ENCODE measurements at places on chromosomes 5 and 9.

DNA sequence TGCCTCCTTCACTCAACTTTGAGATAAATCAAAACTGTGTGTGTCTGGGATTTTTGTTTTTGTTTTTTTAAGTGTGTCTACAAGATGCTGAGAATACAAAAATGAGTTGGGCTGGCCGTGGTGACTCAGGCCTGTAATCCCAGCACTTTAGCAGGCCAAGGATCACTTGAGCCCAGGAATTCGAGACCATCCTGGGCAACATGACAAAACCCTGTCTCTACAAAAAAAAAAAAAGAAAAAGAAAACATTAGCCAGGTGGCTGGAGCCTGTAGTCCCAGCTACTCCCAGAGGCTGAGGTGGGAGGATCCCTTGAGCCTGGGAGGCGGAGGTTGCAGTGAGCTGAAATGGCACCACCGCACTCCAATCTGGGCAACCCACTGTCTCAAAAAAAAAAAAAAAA, 21.0 kb downstream of the HNRNPK start:
- DNase-seq, result no peak

GRCh38 chr5:86917117-86917579, 299.4 kb downstream of the COX7C start:
- no peak for DNase-seq

- peak; percentile 27 for DNase-seq
Measured at GRCh38 chr9:93589688-93590087, 13.3 kb downstream of the PHF2 start.

DNA sequence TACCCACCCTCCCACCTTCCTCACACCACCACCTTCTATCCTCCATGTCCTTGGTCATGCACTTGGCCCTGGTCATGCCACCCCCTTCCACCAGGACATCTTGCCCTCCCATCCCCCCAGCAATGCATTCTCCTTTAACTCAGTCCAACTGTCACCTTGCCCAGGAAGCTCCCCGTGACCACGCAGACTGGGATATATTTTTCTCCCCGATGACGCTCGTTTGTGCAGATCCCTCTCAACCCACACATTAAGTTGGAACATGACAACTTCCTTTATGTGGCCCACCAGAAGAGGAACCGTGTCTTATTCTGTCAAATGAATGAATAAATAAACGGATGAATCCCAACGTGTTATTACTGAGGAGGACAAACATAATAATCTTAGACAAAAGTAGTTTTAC, 82.8 kb upstream of the TAS2R1 start:
- no peak for DNase-seq

DNA sequence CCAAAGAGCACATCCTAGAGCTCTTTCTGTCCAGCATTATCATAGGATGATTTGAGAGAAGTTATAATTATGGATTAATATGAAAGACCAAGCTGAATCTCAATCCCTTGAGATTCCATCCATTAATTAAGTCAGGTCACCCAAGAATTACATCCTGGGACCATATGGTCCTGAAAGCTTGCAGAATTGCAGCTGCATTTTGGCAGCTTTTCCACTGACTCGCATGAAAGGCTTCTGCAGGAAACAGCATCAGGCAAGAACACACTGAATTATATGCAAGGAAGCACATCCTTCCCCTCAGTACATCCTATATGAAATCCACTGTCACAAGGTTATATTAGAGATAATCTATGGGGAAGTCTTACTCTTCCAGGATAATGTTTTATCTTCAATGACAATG, 109.1 kb upstream of the CTNND2 start:
- no peak for DNase-seq

DNA sequence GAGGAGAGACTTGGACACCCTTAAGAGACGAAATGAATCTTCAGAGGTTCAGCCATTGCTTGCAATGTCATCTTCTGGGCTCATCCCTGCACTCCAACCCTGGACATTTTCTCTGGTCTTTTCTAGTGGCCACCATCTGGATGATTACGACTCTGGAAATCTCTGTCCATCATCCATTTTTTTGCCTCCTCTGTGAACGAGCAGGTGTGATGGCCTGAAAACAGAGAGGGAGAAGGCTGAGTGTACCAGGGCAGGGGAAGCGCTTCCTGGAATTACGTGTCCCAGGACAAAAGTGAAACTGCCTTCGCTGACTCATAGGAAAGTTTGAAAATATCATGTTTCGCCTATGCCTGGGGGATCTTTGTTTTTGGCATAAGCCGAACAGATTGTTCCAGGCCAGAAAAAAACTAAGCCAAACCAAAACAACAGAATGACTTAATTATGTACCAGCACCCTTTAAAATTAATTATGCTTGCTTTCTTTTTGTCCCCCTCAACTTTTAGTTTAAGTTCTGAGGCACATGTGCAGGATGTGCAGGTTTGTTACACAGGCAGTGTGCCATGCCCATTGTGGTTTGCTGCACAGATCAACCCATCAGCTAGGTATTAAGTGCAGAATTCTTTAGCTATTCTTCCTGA, 31.9 kb downstream of the ANKRD33B start:
- no peak for DNase-seq

- DNase-seq, result no peak
Measured at GRCh38 chr9:126671381-126671831, 57.7 kb downstream of the LMX1B start.

GRCh38 chr5:104237586-104237985, 675.0 kb upstream of the NUDT12 start:
- no peak for DNase-seq

DNA sequence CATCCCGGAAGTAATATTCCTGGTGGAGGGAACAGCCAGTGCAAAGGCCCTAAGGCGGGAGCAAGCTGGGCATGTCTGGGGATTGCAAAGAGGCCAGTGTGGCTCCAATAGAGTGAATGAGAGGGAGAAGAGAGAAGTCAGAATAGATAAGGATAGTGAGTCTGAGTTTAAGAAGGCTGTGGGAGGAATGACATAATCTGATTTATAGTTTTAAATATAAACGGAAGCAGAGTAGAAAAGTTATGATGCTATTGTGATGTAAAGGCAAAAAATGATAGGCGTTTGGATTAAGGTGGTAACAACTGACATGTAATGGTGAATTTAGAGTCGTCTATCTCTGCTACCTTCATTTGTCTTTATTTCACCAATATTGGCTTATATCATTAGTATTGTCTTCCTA, 351.0 kb downstream of the ARRDC3 start:
- DNase-seq, result no peak

GRCh38 chr5:116575326-116576052, 866 bp upstream of the SEMA6A start:
- peak; percentile 40 for DNase-seq

GRCh38 chr5:165560648-165561047, 2055.2 kb downstream of the MAT2B start:
- DNase-seq, result no peak

GRCh38 chr5:102811972-102812371, 56.9 kb downstream of the PAM start:
- DNase-seq, result no peak

DNA sequence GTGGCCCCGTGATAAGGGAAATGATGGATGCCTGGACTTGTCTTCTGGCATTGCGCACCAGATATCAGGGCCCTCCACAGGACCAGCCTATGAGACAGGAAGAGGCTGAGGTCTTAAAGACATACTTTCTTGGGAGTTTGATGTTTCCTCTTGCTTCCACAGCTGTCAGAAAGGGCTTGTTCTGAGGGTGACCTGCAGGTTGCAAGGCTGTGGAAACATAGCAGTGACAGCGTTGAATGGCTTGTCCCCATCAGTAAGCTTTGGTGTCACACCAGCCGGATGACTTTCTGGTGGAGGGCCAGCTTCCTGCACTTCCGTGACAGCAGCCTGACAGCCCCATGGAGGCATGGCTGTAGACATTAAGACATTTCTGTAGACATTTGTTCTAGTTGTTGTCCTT, 143.2 kb downstream of the C9orf152 start:
- DNase-seq, result no peak

DNA sequence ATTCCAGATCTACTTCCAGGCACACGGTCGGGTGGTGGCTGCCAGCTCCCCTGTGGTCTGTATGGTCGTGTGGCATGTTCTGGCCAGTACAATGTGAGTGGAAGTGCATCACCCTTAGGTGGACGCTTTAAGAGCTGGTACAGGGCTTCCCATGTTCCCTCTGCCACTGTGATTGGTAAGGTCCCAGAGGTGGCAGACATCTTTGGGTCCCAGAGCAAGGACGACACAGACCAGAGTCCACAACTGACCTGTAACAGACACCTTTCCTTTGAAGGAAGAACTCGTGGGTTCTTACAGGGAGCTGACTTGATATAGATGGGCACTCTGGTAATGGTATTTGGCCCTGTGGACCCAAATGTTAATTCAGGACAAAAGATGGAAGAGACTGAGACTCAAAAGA, 90.0 kb upstream of the GDNF start:
- DNase-seq, result no peak

- no peak for DNase-seq
Measured at GRCh38 chr9:129989740-129990139, 53.2 kb downstream of the FNBP1 start.

- no peak for DNase-seq
Measured at GRCh38 chr9:16571127-16571802, 299.2 kb downstream of the BNC2 start.

DNA sequence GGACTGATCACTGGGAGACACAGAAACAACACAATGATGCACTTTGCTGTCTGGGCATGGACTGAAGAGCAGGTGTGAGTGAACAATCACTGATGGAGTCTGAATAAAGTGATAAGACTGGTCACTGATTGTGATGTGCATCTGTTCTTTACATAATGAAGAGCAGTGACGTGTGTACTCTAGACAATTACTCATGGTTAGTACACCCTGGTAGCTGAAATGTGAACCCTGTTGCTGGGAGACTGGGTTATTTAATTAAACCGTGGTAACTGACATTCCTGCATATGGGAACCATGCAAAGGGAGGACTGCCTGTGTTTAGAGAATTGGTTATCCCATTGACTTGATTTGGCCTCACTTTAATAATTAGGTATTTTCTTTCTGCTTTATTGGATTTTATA, 202.9 kb downstream of the NR2F1-AS1 start:
- no peak for DNase-seq

- peak; percentile 17 for DNase-seq
Measured at GRCh38 chr9:129256959-129257713, 79.1 kb upstream of the IER5L start.

- DNase-seq, result no peak
Measured at GRCh38 chr5:173245319-173246134, 10.5 kb upstream of the NKX2-5 start.

DNA sequence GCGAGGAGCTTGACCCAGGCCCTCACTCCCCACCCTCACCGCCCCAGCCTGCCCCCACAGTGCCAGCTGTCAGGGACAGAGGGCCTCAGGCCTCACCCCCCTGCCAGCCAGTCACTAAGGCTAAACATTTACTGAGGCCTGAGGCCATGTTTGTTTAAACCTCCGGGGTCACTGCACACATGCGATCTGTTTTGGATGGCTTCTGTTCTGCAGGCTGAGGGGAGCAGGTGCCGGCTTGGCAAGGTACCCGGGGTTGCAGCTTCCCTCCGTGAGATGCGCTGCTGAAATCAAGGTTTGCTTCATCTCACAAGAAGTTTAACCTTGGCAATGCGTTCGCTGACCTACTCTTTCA, 103.3 kb upstream of the BOD1 start:
- no peak for DNase-seq

DNA sequence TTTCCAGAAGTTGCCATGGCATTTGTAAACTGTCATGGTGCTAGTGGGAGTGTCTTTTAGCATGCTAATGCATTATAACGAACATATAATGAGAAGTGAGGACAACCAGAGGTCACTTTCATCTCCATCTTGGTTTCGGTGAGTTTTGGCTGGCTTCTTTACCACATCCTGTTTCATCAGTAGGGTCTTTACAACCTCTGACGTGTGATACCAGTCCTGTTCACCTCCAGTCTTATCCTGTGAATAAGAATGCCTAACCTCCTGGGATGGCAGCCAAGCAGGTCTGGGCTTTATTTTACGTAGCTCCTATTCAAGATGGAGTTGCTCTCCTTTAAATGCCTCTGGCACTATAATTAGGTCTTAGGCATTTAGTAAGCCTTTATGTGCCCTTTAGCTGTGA, 20.4 kb upstream of the RFK start:
- no peak for DNase-seq

- DNase-seq, result no peak
Measured at GRCh38 chr5:113064806-113065205, 88.2 kb downstream of the DCP2 start.

DNA sequence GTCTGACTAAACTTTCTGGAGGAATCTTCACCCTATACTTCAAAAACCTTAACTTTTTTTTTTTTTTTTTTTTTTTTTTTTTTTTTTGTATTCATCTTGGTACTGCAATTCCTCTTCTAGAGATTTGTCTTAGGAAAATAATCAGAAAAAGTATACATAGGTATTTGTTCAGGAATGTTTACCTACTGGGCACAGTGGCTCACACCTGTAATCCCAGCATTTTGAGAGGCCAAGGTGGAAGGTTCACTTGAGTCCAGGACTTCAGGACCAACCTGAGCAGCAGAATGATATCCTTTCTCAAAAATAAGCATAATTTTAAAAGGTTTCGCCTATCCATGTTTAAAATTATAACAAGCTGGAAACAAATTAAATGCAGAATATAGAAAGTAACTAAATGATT, 33.3 kb upstream of the NREP start:
- DNase-seq, result no peak

DNA sequence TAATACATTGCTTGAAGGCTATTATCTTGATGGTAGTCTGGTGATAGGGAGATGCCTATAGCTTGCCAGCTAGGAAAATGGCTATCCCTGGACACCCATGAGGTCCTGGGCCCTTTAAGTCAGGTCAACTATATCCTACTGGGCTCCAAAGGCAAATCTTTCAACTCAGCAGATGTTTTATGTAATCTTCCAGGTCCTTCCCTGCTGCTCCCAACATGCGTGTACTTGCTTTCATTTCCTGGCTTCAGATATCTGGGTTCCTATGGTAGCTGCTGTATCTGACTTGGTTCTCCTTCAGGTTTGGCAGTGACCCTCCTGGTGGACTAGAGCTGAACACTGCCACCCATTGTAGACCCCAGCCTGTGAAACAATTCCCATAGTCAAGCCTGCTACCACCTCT, 32.4 kb upstream of the GAS1 start:
- DNase-seq, result no peak

DNA sequence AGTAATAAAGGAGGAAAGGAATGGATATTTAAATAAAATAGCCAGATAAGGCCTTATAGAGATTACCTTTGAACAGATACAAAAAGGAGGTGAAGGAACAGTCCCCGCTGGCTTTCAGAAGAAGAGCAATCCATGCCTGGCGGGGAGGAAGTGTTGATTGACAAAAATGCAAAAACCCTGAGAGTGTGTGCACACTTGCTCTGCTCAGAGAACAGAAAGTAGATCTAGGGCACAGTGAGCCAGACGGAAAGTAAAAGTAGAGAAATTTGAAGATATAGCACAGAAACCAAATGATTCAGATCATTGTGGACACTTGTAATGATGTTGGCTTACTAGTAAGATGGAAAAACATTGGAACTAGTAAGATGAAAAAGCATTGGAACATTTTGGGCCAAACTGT, 720.6 kb downstream of the PTPRD start:
- no peak for DNase-seq

All from activated naive CD8-positive, alpha-beta T cell treated with anti-CD3 and anti-CD28 coated beads, Interleukin-2, amount 10 ng/mL, durations not matched to agents 7 days and 5 days (primary cell).